Activated effector memory CD4-positive, alpha-beta T cell treated with Interleukin-2 at 50 U/mL for 16 hours (primary cell): ENCODE measurements at places on chromosomes 3 and 15.

GRCh38 chr3:57864853-57865252, 108.7 kb downstream of the SLMAP start:
- no peak for DNase-seq

- no peak for DNase-seq
Measured at GRCh38 chr3:81816473-81817250, 55.2 kb upstream of the GBE1 start.

- no peak for DNase-seq
Measured at GRCh38 chr3:48820612-48821324, 26.9 kb downstream of the PRKAR2A start.

GRCh38 chr3:155185631-155186071, 105.5 kb downstream of the MME start:
- no peak for DNase-seq

GRCh38 chr3:47128137-47128536, 35.8 kb downstream of the SETD2 start:
- no peak for DNase-seq

DNA sequence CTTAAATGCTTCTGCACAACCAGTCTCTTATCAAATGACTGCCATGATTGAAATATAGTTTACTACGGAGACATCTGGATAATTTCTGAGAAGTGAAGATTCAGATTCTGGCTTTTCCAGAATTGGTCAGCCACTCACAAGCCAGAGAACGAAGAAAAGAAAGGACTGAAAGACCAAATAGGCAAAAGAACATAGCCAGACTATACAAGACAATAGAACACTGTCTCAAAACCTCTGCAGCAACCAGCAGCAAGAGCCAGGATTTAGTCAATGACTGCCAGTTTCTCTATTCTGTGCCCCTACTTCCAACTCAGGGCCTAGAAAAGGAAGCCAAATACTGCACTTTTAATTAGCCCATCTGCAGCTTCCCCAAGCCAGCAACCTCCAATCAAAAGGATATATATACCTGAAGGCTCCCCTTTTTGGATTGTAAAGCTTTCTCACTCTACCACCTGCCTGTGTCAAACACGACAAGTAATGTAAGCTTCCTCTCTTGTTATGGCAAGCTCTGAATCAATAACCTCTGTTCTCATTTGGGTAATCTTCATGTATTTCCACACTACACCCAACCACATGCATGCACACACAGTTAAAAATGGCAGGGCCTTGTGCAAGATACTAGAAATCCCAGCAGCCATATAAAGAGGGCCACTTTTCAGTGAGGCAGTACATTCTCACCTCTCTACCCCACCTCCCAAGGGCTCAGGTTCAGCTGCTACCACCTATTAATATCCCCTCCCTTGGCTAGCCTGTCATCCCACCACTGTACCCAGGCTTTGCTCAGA, 97.1 kb downstream of the ERC2 start:
- no peak for DNase-seq

GRCh38 chr3:104133630-104134029, 1233.1 kb upstream of the ALCAM start:
- DNase-seq: no peak

- no peak for DNase-seq
Measured at GRCh38 chr15:95131131-95131556, 899.8 kb downstream of the MCTP2 start.

DNA sequence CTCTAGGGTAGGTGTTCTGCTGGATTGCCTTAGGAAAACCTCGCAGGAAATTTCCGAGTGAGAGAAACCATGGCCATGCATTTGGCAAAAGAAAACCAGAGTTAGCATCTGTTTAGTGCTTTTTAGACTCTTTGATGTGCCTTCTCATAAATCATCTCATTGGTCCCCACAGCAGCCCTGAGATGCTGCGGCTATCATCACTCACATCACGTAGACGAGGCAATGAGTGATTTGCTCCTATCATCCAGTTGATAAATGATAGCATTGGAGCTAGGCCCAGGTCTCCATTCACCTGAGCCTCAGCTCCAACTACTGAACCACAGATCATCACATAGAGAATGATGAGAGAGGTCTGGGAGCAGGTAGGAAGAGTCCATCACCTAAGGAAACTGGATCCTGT, 111.1 kb downstream of the PDCD6IP start:
- no peak for DNase-seq

- DNase-seq: no peak
Measured at GRCh38 chr3:176951144-176951543, 246.1 kb downstream of the TBL1XR1 start.

DNA sequence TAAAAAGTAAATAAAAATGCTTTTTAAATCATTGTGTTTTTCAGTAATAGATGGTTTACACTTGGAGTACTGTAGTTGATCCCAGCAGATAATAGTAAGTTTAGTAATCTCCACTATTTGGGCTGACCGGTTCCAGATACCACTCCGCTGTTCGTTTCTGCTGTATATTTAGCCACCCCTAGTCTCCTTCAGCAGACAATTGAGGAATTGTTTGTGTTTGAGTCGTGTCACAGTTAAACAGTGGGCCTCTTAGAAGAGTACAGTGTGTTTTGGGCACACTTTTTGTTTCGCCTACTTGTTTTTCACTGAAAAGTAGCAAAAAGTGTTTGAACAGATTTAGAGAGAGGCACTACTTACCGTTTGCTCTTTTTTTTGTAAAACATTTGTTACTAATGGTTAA, 33.2 kb downstream of the PAK2 start:
- DNase-seq: no peak

DNA sequence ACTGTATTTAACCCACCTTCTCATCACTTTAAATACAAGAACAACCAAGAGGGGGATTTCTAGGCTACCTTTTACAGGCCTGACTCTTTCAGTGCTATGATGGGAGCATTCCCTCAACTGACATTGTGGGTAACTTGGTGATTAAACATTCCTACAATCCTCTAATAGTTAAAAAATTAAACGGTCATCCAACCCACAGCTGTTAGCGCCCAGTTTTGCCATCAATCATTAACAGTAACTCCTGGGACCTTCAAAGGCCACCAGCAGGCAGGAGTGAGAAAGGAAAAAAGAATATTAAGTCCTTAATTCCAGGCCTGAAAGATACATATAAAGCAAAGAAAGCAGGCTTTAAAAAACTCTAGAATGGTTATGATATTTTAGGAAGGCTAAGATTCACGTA, 512.1 kb downstream of the MAGI1 start:
- DNase-seq: no peak

DNA sequence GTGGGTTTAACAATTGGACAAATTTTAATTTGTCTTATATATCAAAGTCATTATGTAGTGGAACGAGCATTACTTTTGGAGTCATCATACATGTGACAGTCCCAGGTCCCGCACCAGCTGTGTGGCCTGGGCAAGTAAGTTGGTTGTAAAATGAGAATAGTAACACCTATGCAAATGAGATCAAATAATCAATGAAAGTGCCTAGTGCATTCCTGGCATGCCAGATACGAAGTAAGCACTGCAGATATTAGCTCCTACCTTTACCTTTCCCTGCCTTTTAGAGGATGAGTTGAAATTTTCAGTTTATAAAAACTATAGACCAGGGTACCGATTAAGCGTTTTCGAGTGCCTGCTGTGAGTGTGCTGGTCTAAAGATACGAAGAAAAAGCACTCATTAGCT, 134.1 kb downstream of the LRIG1 start:
- DNase-seq: no peak

DNA sequence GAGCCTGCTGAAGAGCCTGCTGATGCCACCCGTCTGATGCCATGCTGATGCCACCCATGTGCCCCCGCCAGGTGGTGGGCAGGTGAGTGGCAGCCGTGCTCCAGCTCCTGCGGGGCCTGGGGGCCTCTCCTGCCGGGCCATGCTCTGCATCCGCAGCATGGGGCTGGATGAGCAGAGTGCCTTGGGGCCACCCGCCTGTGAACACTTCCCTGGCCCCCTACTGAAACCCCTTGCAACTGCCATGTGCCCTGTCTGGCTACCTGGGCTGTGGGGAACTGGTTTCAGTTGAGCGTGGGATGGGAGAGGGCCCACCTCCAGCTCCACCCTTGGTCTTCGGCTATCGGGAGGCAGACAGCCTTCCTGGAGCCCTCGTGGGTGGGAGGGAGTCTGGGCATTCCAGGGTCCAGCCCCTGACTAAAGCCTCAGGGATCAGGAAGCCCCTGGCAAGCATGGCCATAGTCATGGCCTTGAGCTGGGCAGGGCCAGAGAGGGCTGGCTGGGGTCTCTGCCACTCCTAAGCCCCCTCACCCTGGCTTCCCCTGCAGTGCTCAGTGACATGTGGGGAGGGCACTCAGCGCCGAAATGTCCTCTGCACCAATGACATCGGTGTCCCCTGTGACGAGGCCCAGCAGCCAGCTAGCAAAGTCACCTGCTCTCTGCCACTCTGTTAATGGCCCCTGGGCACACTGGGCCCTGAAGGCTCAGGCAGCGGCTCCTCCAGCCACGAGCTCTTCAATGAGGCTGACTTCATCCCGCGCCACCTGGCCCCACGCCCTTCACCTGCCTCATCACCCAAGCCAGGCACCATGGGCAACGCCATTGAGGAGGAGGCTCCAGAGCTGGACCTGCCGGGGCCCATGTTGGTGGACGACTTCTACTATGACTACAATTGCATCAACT, 92.2 kb downstream of the TBC1D2B start:
- DNase-seq: no peak

- no peak for DNase-seq
Measured at GRCh38 chr3:188595890-188596376, 442.0 kb downstream of the LPP start.

- DNase-seq: no peak
Measured at GRCh38 chr3:173429076-173429475, 31.5 kb downstream of the NLGN1 start.

GRCh38 chr15:29832709-29833108, 10.4 kb upstream of the TJP1 start:
- DNase-seq: no peak

GRCh38 chr3:106401666-106402490, 533.1 kb upstream of the CBLB start:
- DNase-seq: no peak

- no peak for DNase-seq
Measured at GRCh38 chr3:67416703-67417102, 237.7 kb downstream of the SUCLG2 start.

DNA sequence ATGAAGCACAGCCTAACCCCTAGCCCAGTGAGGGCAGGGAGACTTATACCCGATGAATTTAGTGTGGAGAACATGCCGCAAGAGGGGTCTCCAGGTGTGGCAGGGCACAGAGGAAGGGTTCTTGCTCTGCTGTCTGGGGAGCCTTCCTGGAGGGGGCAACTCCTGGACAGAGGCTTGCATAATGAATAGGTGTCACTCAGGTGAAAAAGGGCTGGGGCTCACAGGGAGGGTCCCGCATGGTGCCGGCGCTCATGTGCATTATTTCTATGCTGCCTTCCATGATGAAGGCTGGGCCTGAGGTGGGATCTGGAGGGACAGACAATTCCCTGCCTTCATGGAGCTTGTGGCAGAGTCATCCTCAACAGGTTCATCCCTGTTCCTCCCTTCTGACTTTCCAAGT, 51.5 kb downstream of the ITGA11 start:
- no peak for DNase-seq

DNA sequence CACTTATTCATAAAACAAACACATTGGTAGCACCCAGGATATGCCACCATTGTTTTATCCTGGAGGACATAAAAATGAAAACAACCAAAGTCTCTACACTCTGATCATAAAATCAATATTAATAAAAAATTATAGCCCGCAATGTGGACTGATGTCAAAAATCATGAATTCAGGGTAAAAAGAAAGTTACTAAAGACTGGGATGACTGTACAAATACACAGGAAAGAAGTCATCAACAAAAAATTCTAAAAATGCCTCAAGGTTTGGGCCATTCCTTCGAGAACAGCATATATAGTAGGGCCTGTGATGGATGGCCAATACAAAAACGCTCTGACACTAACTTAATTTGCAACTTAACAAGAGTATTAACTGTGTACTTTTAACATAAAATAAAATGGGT, 76.8 kb downstream of the THBS1 start:
- DNase-seq: no peak

DNA sequence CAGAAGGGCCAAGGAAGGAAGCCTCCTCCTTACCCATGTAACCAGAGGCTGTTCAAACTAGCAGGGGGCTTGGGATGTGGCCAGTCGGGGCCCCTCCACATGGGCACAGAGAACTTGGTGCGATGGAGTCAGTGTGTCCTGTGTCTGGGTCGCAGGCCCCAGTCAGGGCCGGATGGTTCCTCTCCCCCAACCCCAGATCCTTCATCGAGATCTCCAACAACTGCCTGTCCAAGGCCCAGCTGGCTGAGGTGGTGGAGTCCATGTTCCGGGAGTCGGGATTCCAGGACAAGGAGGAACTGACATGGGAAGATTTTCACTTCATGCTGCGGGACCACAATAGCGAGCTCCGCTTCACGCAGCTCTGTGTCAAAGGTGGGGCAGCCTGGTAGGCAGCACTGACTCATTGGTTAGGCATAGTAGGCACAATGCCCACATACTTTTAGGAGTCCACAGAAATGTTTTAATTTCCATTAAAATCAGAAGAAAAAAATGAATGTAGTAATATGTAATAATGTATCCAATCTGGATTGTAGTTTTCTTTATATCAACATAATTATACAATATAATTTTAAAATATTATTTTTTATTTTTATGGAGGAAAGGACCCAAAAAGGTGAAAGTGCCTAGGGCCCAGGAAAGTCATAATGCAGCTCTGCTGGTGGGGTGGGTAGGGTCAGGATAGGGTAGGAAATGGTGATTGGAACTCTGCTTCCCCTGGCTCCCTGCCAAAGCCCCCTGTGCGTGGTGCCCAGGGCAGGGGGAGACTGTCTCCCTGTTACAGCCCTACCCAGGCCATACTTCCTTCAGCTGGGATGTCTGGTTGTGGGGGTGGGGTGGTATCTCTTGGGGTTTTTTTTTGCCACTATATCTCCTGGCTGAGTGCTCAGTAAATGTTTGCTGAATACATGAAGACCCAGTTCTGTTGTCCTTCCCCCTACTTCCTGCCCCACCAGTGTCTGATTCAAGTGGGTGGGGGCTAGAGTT, 18.6 kb downstream of the DUOX1 start:
- DNase-seq: no peak

DNA sequence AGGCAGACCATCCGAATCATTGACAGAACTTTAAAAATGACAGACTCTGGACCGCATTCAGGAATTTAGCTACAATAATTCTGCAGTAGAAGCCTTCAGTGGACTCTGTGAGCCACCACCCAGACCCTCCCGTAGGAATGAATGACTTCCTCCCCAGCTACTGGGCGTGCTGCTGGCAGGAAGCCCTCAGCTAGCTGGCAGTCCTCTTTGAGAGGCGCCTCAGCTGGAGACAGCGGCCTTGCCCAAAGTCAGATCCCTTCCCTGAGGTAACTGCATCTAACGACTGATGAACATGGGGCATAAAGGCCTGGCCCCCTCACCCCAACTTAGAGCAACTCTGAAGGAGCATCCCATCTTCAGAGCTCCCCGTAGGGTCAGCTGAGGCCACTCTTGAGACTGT, 25.8 kb downstream of the CRABP1 start:
- DNase-seq: no peak

GRCh38 chr3:143016321-143016972, 15.1 kb downstream of the U2SURP start:
- DNase-seq: no peak
